ENCODE measurements at places on chromosomes 12 and 14. TPM values are rescaled to one million over a fixed set of nuclear protein-coding genes. Genes with fewer than 3 reads are reported as not detected.

PRIMA1 gene
- total RNA-seq = not detected

POU6F1 gene
- total RNA-seq = 14.4 TPM

PRMT5 gene
- 73.1 TPM for total RNA-seq

CLEC2A gene
- not detected for total RNA-seq

CLEC1B gene
- total RNA-seq = not detected

TBC1D30 gene
- total RNA-seq = 7.4 TPM
